Stimulated activated CD4-positive, alpha-beta T cell treated with anti-CD3 and anti-CD28 coated beads, Interleukin-15, amount 100 ng/mL, for 1 hour (primary cell): ENCODE measurements at places on chromosomes 13 and 19.

DNA sequence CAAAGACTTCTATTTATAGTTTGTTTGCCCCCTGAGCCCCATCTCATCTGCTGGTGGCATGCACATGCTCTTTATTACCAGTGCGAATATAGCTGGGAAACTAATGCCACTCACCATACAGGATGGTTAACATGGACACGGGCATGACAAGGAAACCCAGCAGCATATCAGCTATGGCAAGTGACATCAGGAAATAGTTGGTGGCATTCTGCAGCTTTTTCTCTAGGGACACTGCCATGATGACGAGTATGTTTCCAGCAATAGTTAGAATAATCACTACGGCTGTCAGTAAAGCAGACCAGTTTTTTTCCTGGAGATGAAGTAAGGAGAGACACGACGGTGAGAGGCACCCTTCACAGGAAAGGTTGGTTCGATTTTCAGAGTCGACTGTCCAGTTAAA is 1.5 kb downstream of the HTR2A start:
- no peak for DNase-seq

GRCh38 chr19:55801416-55801815 is 30.4 kb downstream of the NLRP11 start:
- DNase-seq: no peak

DNA sequence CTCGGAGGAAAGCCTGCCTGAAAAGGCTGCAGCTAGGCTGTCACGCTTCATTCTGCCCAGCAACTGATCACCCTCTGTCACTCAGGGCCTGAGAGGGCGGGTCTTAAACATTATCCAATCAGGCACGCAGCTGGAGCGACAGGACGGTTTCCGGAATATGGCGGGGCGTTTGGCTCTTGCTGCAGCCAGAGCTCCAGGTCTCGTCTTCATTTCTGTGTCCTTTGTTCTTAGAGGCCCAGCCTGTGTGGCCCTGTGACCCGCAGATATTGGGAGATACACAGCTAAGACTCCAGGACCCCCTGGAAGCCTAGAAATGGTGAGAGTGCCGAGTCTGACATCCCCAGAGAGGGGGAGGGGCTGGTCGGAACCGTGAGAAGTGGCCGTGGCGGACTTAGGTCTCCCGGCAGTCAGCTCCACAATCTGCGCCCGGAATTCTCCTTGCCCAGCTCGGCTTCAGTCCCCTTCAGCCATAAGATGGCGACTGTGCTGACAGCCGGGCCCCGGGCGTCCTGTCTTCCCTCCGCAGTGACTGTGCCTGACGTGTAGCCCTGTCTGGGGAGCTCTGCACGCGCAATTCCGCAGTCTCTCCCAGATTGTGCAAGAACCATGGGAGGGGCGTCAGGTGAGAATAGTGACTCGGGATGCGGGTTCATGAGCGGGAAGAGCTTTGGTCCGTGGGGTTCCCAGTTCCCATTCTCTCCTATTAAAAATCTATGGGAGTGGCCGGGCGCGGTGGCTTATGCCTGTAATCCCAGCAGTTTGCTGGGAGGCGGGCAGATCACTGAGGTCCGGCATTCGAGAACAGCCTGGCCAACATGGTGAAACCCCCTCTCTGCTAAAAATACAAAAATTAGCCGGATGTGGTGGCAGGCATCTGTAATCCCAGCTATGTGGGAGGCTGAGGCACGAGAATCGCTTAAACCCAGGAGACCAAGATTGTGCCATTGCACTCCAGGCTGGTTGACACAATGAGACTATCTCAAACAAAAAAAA is at the start of gene ZNF429:
Gene ZNF429, plus strand, starts transcription at position 144 of the 993 bp plus-strand sequence. Its CDS starts 170 bp downstream, at position 314.
- peak; percentile 73 for DNase-seq

DNA sequence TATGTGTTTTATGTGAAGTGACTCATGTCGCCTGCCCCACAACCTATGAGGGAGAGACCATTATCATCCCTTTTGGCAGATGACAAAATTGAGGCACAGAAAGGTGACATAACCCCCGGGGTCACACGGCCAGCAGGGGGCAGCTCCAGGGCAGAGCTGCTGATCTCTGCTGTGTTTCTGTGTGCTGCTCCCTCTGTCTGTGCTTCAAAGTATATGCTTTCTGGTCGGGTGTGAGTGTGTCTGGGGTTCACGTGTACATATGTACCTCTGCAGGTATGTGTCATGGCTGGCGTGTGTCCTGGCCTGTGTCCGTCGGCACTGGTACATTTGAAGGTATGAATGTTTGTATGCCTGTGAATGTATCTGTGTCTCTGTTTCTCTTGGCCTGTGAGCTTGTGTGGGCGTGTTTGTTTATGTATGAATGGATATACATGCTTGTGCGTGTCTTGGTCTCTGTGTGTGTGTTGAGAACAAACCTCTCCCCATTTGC is 7.1 kb downstream of the LIPE start:
- peak; percentile 66 for DNase-seq

DNA sequence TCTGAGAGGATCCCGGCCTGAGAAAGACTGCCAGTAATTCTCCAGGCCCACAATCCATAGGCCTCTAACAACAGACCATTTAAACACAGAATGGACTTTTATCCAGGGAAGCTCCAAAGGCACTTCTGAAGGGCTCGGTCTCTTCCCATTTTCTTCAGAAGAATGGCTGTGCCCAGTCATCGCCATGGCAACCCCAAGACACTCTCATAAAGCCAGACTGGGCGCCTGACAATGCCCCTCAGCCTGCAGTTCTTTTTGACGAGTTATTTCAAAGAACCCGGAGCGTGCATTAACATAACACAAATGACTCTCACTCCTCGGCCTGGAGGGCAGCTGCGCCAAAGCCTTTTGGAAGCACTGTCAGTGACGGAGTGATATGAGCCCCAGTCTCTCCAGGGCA is 61.0 kb downstream of the RASA3 start:
- DNase-seq: no peak

DNA sequence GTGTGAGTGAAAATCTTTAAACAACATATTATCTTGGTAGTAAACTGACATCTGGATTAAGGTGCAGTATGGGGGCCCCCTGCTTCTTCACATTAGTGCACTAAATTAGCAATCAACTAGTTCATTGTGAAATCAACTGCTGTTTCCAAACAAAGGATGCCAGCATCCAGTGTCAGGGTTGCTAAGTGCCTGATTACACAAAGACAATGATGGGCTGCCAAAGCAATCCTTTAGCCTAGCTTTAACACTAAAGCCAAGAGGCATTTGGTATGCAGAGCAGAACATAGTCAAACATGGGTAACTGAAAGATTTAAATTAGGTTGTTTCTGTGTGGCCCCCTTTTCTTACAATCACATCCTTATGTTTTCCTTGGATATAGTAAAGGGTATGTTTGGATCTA is 543.1 kb upstream of the SLITRK5 start:
- DNase-seq: no peak

DNA sequence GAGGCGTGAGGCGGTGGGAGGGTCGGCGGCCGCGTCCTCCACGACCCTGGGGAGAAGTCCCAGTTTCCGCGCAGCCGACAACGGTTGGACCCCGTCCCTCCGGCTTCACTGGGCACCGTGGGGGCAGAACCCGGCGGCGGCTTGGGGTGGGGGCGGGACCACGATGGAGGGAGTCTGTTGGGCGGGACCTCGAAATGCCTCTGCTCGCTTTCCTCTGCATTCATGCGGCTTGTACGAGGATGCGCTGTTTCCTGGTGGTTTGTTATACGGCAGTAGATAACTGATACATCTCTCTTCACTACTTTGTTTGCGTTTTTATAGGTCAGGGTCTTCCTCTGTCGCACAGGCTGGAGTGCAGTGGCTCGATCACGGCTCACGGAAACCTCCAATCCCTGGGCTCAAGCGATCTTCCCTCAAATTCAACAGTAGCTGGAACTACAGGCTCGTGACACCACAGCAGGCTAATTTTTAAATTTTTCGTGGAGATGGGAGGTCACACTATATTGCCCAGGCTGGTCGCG is 24.6 kb upstream of the ZNF846 start:
- peak; percentile 20 for DNase-seq
